Stimulated activated CD8-positive, alpha-beta memory T cell treated with anti-CD3 and anti-CD28 coated beads, Interleukin-2, amount 100 ng/mL, for 1 hour (primary cell): ENCODE measurements at places on chromosomes 2 and 18.

GRCh38 chr2:231203087-231203486 lies 4.7 kb downstream of the ARMC9 start:
- DNase-seq = no peak

- no peak for DNase-seq
Measured at GRCh38 chr2:88875736-88876135, 184.3 kb downstream of the RPIA start.

DNA sequence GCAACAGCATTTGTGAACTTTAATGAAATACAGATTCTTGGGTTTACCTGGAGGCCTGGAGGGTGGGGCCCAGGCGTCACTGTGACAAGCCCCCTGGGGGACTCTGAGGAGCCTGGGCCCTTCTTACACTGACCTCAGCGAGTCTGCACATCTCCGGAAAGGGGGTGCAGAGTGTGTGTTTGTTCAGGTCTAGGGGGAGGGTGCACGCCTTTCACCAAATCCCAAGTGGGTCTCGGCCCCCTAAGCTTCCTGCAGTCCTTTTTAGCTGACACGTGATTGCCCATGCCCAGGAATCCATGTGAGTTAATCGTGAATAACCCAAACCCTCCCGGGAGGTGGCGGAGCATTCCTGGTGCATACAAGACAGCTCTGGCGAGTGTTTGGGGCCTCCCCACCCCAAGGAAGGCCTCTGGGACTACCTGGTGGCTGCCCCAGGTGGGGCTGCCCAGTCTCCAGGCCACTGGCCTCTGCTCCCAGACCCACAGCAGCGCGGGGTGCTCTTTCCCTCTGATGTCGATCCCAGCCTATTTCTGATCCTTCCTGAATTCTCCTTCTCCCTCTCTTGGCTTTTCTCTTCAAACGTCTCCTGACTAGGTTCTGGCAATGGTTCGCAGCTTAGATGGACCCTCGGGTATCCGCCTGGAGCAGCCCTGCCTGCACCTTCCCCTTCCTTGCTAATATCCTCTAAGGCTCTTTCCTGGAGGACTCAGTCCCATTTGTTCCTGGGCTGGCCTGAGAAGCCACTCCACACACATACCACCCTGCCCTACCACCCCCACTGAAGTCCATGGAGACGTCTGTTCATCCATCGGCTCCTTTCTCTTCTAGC lies 10.0 kb downstream of the NGEF start:
- no peak for DNase-seq

DNA sequence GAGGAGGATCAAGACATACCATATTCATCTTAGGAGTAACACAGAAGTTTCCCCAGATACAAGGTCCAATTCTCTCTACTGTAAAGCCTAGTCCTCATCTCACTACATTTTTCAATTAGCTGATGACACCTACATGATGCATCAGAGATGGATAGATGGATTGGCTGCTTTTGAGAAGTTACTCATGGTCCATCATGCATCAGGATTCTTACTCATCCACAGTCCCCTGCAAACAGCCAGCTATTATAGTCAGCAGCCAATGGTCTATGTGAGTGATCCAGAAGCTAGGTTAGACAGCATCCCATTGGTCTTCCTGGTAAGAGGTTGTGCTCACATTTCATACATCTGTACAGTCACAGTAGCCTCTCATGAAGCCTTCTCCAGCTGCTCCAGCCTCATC lies 154.5 kb upstream of the NRP2 start:
- no peak for DNase-seq

- DNase-seq = no peak
Measured at GRCh38 chr2:146467425-146467824, 1377.4 kb upstream of the ACVR2A start.

- DNase-seq = no peak
Measured at GRCh38 chr2:101349893-101350662, 37.2 kb downstream of the CREG2 start.
